IMR-90 (cell line): ENCODE measurements at places on chromosomes 12 and 14. TPM values are rescaled to one million over a fixed set of nuclear protein-coding genes. Genes with fewer than 3 reads are reported as not detected.

GRCh38 chr12:64796205-64796845 lies 28.1 kb upstream of the TBC1D30 start:
- DNase-seq, result peak; percentile 92

DNA sequence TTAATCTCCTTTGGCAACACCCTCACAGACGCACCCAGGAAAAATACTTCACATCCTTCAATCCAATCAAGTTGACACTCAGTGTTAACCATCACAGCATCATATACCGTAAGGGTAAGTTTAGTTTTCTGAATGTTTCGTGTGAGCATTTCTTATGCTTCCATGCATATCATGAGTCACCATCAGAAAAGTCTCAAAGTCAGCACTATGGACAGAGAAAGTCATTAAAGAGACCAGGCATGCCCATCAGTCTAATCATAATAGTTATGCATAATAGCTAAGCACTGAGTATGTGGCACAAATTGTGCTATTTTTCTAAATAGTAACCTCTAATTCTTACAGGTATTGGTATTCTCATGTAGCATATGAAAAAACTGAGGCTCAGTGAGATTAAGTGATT lies 158.8 kb upstream of the PRMT8 start:
- DNase-seq, result peak; percentile 21

DNA sequence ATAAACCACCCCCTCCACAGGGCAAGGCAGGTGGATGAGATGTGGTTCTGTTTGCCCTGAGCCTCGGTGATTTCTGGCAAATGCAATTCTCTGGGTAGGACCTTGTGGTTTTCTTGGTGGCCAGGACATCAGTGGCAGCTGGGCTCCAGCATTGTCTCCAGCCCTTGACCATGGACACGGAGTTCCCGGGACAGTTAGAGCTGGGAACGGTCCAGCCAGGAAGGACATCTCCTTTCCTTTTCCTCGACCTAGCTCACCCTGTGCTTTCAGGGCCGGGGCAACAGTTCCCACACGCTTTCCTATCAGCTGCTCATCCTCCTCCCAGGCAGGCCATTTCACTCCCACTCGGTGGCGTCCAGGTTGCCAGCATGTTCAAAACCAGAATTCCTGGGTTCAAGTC lies 9.2 kb downstream of the SERPINA4 start:
- DNase-seq, result no peak

- DNase-seq, result peak; percentile 47
Observed at GRCh38 chr14:102786768-102787167, 9.5 kb downstream of the TRAF3 start.

DNA sequence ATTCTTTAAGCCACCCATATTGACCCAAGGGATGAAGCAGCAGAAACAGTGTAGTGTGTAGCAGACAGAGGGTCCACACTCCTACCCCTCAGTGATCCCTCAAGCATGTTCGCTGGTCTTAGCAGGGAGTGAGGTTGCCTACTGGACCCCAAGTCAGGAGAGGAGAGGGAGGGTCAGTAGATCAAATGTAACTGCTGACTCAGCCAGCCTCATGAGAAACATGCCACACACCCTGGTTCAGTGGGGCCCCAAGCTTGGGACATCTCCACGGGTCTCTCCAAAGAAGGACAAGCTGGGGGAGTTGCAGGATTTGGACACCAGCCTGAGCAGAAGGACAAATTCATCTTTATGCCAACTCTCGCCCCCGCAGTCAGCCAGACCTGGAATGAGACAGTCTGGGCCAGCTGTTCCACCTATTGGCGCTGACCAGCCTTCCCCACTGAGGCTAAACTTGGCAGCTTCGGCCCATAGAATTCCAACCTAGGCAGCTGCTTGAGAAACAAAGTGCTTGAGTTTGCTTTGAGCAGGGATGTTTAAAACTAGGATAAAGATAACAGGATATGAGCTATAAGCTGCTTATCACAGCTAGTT lies 66.0 kb upstream of the ACTN1 start:
- peak; percentile 91 for DNase-seq

- DNase-seq, result peak; percentile 77
Observed at GRCh38 chr12:69512820-69513219, 42.6 kb downstream of the FRS2 start.

GRCh38 chr12:113063396-113064350 lies 7.1 kb downstream of the DTX1 start:
- DNase-seq, result no peak

DNA sequence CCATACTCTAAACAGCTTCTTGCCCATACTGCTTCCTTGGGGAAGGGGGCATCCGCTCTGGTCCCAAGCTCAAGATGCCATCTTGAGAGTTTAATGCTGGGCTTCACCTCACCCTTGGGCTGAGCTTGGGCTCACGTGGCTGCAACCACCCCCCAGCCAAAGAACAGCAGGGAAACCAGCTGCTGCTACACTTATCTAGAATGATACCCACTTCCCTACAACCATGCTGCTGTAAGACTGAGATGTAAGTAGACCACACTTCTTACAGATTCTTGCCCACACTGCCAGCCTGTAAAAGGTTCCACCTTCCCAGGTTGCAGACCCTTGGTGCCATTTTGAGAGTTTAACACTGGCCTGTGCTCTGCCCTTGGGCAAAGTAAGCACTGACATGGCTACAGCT lies 9.7 kb downstream of the CTSG start:
- no peak for DNase-seq

GRCh38 chr12:121798787-121799155 lies 5.0 kb upstream of the SETD1B start:
- DNase-seq, result no peak

HOXC13 gene
- total RNA-seq, result not detected in 2 replicates

RDH5 gene
- 7.3 and 8.9 TPM in 2 replicates for total RNA-seq

MIP gene
- total RNA-seq, result not detected in 2 replicates

C12orf54 gene
- not detected in 2 replicates for total RNA-seq

FAM161B gene
- 2.5 and 2.8 TPM in 2 replicates for total RNA-seq
